ENCODE measurements at places on chromosomes 11 and 22.

DNA sequence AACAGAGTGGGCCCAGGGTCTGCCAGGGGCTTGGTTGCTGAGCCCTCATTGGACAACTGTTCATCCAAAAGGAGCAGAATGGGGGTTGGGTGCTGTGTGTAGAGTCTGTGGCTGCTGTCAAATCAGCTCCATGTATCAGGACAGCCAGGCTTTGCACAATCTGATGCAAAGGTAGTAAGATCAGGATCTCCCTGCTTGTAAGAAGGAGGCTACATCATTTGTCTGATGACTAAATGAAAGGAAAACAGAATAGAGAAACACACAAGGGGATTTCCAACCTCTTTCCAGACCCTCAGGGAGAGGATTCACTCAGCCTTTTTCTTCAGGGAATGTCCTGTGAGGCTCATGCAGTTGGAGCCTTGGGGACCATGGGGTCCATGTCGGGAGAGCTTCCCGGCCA, 7.2 kb downstream of the MICAL2 start:
- DNase-seq: no peak

DNA sequence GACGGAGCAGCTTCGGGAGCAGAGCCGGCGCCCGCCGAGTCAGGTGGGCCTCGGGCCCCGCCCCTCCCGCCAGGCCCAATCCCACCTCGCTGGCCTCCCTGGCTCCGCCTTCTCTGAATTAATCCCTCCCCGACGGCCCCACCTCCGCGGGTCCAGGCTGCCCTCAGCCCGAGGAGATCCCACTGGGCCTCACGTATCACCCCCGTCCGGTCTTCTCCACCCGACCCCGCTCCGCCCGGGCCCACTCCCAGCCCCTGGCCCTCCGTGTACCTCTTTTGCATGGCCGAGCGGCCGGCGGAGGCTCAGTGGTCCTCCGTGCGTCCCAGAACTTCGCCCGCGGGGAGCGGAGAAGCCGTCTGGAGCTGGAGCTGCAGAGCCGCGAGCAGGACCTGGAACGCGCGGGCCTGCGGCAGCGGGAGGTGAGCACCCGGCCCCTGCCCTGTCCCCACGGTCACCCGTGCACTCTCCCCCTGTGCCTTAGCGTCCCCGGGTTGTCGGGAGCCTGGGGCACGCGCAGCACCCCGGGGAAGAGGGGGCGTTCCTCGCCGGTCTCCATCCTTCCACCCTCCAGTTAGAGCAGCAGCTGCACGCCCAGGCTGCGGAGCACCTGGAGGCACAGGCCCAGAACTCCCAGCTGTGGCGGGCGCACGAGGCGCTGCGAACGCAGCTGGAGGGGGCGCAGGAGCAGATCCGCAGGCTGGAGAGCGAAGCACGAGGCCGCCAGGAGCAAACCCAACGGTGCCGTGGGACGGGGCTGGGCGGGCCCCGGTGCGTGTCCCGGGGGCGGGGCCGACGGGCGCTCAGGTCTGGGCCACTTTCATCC, 2.2 kb upstream of the CD151 start:
- DNase-seq: peak; percentile 37

- DNase-seq: no peak
Observed at GRCh38 chr11:80815752-80816453, 1375.1 kb upstream of the TENM4 start.

GRCh38 chr11:65887723-65888162, 528 bp downstream of the FIBP start:
- no peak for DNase-seq

GRCh38 chr11:21769188-21769587, 423.7 kb upstream of the ANO5 start:
- no peak for DNase-seq

DNA sequence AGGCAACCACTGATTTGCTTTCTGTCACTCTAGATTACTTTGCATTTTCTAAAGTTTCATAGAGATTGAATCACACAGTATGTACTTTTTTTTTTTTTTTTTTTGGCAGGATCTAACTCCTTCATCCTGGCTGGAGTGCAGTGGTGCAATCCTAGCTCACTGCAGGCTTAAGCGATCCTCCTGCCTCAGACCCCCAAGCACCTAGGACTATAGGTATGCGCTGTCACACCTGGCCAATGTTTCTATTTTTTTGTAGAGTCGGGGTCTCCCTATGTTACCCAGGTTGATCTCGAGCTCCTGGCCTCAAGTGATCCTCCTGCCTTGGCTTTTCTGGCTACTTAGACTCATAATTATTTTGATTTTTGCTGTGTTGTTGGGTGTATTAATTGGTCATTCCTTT, 294.6 kb upstream of the CTSC start:
- no peak for DNase-seq

DNA sequence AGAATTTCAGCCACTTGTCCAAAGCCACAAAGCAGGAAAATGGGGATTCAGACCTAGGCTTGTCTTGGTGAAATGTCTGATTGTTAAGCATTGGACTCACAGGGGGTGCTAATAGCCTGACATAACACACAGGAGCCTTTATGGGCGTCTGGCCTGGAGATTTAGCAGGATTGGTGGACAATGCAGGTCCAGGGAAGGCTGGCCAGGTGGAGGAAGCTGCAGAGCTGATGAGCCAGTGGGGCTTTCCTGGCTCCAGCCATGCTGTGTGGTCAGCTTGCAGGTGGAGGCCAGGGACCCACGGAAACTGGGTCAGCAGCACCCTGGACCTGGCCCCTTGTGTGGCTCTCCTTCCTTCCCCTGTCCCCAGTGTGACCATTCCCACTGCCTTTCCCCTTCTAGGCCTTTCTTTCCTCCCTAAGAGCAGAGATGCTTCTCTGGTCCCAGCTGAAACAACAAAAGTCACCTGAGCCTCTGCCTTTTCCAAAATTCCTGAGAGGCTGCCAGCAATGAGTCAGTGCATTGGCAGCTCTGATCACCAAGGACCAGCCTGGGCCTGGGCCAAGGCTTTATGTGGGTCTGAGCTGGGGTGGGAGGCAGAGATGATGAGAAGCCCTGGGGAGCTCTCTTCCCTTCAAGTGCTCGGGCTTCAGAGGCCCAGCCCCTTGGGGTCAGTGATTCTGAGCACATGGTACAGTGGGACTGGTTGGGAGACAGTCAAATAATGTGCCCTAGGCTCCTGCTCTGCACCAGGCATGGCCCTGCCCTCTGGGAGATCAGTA, 85.2 kb downstream of the CCDC81 start:
- no peak for DNase-seq

- DNase-seq: no peak
Observed at GRCh38 chr11:69682681-69683326, 7.7 kb upstream of the LTO1 start.

DNA sequence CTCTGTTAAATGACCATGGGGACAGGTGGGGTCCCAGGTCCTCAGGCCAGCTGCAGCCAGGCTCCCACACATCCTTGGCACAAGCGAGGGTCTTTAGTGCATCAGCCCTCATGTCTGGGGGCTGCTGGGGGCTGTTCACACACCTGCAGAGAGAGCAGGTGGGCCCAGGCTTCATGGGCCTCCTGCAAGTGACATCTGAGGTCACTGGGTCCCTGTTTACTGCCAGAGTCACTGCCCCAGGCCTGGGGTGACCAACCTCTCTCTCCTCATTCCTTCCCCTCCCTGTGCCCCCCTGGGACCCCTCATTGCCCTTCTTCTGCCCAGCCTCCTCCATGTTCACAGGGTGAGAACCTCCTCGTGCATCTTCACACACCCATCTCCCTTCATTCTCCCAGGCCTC, 92.4 kb downstream of the RTL6 start:
- no peak for DNase-seq

- DNase-seq: no peak
Observed at GRCh38 chr11:77179048-77179447, 51.0 kb downstream of the MYO7A start.

DNA sequence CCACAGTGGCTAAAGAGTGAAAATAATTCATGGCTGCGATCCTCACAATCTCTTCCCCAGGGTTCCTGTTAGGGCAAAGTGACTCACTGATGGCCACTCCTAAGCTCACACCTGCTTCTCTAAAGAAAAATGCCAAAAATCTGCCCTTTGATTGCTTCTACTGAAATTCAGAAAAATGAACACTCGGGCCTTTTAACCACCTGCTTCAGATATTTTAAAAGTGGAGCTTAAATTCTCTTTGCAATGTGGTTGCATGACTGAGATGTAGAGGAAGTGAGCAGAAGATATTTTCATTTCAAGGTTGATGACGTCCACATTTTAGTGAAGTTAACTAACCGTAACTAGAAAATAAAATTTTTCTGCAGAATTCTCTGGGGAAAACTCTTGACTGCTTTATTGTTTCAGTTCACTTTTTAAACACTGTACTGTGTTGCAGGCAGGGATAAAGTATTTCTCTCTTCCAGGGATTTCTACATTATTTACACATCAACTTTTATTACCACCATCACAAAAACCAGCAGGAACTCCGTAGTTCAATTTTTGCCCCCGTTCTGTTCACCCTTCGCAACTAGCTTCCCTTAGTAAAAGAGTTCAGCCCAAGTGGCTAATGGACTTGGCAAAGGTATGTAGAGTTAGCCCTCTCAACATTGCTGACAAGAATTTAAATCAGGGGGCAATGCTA, 8.5 kb downstream of the RAB30 start:
- no peak for DNase-seq

DNA sequence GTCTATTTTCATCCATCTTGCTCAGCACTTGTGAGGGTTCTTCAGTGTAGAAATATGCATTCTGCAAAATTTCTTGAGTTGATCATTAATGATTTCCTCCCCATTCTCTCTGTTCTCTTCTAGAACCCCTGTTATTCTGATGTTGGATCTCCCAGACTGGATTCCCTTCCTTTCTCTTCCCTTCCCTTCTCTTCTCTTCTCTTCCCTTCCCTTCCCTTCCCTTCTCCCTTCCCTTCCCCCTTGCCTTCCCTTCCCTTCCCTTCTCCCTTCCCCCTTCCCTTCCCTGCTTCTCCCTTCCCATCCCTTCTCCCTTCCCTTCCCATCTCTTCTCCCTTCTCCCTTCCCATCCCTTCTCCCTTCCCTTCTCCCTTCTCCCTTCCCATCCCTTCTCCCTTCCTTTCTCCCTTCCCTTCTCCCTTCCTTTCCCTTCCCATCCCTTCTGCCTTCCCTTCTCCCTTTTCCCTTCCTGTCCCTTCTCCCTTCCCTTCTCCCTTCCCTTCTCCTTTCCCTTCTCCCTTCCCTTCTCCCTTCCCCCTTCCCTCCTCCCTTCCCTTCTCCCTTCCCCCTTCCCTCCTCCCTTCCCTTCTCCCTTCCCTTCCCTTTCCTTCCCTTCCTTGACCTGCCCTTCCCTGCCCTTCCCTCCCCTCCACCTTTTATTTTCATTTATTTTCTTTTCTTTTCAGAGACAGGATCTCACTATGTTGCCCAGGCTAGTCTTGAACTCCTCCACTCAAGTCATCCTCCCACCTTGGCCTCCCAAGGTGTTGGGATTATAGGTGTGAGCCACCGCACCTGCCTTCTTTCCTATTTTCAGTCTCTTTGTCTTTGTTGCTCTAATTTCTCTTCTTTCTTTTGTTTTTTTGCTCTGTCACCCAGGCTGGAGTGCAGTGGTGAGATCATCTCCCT, 24.9 kb upstream of the RBFOX2 start:
- DNase-seq: no peak

DNA sequence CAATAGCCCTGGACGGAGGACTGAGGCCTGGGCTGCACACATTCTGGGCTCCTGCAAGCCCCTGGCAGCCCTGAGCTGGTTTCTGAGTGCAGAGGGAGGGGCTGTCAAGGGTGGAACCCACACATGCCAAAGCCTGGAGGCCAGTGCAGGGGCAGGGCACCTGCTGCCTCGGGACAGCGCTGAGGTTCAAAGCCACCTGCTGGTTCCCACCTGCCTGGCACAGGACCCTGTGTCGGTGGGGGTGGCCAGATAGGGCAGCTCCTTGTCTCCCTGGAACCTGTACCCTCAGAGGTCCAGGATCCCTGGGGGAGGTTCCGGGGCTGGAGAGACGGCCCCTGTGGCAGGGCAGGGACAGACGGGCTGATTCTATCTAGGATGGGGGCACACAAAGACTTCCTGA, 40.8 kb downstream of the RTN4R start:
- no peak for DNase-seq

DNA sequence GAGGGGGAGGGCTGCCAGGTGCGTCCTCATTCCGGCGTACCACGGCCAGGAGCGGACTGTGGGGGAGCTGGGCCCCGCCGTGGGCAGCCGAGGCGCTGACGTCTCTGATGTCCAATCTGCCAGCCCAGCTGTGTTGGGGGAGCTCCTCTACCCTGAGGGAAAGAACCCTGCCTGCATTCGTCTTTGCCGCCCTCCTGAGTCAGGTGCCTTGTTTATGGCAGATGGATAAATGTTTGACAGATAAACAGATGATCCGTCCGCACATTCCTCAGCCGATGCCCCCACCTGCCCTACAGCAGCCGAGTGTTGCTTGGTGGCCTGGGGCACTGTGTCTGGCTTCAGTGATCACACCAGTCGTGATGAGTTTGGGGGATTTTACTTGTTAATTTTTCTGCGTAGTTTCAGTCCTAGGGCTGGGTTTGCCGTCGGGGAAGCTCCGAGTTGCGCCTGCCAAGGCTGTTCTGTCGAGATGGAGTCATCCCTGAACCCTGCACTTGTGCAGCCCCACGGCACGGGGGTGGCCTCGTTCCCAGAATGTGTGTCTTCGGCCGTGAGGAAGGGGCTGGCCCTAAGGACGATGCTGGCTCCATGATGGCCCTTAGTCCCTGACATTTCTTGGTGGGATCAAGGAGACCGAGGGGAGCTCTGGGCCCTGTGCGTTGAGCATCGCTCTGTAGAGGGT, 1083.9 kb downstream of the BRD1 start:
- DNase-seq: no peak

DNA sequence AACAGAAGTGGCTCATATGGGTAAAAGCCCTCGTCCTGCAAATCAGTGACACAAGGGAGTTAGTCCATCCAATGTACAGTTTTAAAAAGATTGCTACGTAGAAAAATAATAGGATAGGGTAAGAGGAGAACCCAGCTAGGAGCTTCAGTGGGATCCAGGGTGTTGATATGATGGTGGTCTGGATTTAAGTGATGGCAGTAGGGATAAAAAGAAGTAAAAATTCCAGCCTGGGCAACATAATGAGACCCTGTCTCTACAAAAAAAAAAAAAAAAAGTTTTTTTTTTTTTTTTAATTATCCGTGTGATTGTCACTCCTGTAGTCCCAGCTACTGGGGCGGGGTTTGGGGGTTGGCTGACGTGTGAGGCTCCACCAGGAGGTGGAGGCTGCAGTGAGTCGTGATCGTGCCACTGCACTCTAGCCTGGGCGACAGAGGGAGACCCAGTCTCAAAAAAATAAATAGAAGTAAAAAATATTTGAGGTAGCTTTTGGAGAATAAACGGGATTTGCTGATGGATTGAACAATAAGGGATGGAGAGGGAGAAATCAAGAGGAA, 7.0 kb upstream of the L3MBTL2 start:
- DNase-seq: peak; percentile 32

DNA sequence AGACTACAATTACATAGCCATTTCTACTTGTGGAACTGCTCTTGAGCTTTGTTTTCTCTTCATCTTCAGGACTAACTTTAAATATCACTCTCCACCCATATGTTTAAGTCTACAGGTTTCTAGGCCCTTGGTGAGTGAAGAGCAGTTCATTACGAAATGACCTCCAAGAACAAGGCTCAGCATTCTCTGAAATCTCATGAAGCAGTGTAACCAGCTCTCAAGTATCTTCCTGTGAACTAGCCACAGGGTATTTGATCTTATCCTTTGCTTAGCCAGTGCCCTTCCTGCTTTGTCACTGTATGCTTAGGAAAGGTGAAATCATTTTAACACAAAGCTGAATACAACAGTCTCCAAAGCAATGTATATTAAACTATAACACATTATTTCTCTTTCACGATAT, 20.4 kb upstream of the LYVE1 start:
- no peak for DNase-seq
